Cardiac fibroblast (primary cell): ENCODE measurements at places on chromosomes 12 and 14.
A peak's percentile ranks its signal among the peaks of the same experiment; 100 is the strongest.

DNA sequence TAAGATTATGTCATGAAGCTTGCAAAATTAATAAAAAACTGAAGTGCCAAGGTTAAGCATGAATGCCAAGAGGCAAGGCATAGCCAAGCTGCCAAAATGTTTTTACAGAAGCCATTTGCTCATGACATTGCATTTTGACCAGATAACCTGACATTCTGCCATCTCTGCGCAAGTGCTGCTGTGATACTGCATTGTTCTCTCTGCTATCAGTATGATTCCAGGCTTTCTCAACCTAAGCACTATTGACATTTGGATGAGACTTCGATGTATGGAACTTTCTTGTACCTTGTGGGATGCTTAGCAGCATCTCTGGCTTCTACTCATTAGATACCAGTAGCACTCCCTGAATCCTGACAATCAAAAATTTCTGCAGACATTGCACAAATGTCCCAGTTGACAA lies 139.2 kb downstream of the RASSF9 start:
- DNase-seq, result no peak

DNA sequence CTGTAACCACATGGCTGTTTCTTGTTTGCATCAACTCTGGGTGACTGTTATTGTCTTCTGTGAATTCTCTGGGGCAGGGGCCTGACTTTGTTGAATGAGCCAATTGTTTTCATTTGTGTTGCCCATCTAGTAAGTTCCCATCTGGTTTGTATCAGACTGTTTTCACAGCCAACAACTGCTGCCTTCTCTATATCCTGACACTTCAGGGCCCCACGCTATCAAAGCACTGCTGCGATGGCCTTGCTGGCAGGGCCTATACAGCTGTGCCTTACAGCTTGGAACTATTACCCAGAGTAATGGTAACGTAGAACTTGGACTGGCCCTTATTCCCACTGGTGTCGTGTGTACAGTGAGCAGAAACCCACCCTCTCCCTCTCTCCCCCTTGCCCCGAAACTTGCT lies 104.3 kb upstream of the DACT1 start:
- peak; percentile 82 for DNase-seq

- no peak for DNase-seq
These were observed 630 bp downstream of the PLEKHH1 start for GRCh38 chr14:67533754-67534085.

- no peak for DNase-seq
These were observed 1127.9 kb downstream of the VRK1 start for GRCh38 chr14:97924922-97925613.

DNA sequence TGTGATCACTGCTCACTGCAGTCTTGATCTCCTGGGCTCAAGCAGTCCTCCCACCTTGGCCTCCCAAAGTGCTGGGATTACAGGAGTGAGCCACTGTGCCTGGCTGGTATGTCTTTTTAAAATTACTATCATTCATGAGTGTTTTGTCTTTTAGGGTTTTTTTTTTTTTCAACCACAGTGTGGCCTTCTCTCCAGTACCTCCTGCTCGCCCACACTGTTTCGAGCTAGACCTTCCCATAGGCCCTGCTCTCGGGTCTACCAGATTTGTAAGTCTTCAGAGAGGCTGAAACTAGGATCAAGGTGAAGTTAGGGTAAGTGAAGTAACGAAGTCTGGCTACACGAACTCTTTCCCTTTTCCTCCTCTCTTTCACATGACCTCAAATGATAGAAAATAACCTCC lies 1.5 kb downstream of the BIN2 start:
- no peak for DNase-seq

DNA sequence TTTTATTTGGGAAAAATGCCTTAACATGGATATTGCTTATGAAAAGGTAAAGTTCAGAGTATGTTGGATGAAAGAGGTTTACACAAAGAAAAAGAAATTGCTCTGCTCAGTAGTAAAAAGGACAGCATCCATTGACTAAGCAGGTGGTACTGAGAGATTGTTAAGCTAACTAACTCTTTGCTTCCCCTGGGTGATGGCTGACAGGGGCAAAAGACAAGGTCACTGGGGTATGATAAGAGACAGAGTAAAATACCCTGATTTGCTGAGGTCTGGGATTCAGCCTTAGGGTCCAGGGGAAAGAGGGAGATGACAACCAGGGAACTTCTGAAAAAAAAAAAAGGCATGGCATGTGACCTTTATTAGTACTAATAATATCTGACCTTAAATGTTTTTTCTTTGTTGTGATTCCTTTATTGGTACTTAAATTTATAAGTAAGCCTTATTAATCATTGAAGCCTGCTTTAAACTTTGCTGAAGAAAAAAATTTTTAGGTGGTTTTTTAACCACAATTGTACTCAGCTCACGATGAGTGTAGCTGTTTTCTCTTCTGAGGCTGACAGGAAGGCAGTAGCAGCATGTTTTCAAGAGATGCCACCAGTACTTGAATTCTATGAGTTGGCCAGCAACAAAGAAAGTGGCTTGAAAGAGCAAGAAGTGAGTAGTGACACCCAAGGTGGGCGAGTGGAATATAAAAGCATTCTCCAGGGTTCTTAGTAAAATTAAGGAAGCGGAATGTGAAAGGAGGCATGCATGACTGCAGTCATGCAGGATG lies 43.7 kb upstream of the KITLG start:
- DNase-seq, result no peak

DNA sequence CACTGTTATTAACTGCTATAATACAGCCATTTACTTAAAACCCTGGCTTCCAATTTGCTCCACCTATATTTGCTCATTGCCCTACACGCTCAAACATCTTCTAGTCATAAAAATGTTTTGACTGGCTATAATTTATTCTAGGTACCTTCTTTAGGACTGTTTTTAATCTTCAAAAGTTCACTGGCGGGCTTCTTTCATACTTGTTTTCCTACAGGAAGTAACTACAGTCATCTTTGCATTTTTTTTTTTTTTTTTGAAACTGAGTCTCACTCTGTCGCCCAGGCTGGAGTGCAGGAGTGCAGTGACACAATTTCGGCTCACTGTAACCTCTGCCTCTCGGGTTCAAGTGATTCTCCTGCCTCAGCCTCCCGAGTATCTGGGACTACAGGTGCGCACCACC lies 32.5 kb downstream of the MPHOSPH9 start:
- no peak for DNase-seq
